ENCODE measurements at places on chromosomes 4 and X. TPM values are rescaled to one million over a fixed set of nuclear protein-coding genes. Genes with fewer than 3 reads are reported as not detected.

ZNF157 gene
- total RNA-seq: not detected

CFP gene
- not detected for total RNA-seq

CCDC110 gene
- 0.98 TPM for total RNA-seq

SPIN2B gene
- 23.0 TPM for total RNA-seq

UNC5C gene
- total RNA-seq: not detected

SMC1A gene
- total RNA-seq: 11.7 TPM

CXCL9 gene
- not detected for total RNA-seq

KIF4A gene
- 18.1 TPM for total RNA-seq

GABRA4 gene
- not detected for total RNA-seq

SASH3 gene
- total RNA-seq: not detected

LARP7 gene
- 14.2 TPM for total RNA-seq

NUP62CL gene
- total RNA-seq: 5.8 TPM

TSPAN5 gene
- 4.5 TPM for total RNA-seq

MAMLD1 gene
- total RNA-seq: 0.30 TPM

MAOA gene
- total RNA-seq: not detected

EMCN gene
- not detected for total RNA-seq

FANCB gene
- total RNA-seq: 4.3 TPM

LNX1 gene
- 13.2 TPM for total RNA-seq

PNMA6A gene
- 11.8 TPM for total RNA-seq

BGN gene
- not detected for total RNA-seq

VEGFC gene
- total RNA-seq: 14.4 TPM

CDKL2 gene
- 1.8 TPM for total RNA-seq

CENPE gene
- total RNA-seq: 4.3 TPM

CLNK gene
- not detected for total RNA-seq

Measured in Caki2 (cell line).